ENCODE measurements at places on chromosomes 13 and 19.

GRCh38 chr13:73773168-73773549 lies 361.0 kb downstream of the KLF12 start:
- DNase-seq: no peak

- no peak for DNase-seq
These were observed 231.7 kb upstream of the MIR17HG start for GRCh38 chr13:91115776-91116175.

- DNase-seq: no peak
These were observed 16.1 kb upstream of the SIGLEC6 start for GRCh38 chr19:51547397-51548212.

DNA sequence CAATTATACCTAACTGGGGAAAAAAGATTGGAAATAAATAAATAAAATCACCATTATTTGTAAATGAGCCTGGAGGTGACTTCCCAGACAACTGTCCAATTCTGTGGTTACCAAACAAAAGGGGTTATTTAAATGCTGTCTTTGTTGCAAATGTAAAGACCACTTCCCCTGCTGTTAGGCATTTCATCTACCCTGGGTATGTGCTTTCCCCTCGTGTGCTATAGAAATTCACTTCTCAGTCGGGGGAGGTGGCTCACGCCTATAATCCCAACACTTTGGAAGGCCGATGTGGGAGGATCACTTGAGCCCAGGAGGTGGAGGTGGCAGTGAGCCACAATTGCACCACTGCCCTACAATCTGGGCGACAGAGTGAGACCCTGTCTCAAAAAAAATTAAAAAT lies 101.9 kb upstream of the AKAP11 start:
- no peak for DNase-seq

DNA sequence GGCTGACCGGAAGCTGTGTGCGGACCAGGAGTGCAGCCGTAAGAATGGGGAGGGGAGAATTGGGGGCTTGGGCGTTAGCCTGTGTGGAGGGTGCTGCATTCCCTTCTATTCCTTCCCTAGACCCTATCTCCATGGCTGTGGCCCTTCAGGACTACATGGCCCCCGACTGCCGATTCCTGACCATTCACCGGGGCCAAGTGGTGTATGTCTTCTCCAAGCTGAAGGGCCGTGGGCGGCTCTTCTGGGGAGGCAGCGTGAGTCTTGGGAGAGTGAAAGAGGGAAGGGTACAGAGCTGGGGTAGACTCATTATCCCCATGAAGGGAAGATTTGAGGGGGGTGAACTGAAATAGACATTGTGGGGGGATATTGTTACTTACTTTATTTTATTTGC lies 306 bp downstream of the MIA start:
- DNase-seq: no peak

DNA sequence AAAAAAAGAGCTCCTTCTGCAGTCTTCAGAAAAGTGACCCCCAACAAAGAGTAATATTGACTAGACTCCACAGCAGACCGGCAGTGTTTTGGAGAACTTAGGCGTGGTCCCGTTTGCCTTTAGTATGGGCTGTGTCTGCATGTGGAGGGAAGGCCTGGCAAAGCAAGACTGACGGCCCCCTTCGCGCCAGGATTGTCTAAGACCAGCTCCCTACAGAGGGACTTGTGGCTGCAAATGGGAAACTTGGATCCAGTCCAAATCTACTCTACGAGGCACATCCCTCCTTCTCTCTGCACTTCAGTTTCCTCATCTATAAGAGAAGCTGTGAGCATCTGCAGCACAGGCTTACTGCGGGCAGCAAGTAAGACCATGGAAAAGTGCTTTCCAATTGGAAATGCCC lies 350.0 kb downstream of the ZNF536 start:
- no peak for DNase-seq
